Uterus (tissue), 4 donors: ENCODE measurements at places on chromosomes 6 and 20. TPM values are rescaled to one million over a fixed set of nuclear protein-coding genes. Genes with fewer than 3 reads are reported as not detected.

The MACROD2 gene
- total RNA-seq: 9.7 TPM

The MYO6 gene
- 19.5 TPM for total RNA-seq

The ADAM33 gene
- 171 TPM for total RNA-seq

DNA sequence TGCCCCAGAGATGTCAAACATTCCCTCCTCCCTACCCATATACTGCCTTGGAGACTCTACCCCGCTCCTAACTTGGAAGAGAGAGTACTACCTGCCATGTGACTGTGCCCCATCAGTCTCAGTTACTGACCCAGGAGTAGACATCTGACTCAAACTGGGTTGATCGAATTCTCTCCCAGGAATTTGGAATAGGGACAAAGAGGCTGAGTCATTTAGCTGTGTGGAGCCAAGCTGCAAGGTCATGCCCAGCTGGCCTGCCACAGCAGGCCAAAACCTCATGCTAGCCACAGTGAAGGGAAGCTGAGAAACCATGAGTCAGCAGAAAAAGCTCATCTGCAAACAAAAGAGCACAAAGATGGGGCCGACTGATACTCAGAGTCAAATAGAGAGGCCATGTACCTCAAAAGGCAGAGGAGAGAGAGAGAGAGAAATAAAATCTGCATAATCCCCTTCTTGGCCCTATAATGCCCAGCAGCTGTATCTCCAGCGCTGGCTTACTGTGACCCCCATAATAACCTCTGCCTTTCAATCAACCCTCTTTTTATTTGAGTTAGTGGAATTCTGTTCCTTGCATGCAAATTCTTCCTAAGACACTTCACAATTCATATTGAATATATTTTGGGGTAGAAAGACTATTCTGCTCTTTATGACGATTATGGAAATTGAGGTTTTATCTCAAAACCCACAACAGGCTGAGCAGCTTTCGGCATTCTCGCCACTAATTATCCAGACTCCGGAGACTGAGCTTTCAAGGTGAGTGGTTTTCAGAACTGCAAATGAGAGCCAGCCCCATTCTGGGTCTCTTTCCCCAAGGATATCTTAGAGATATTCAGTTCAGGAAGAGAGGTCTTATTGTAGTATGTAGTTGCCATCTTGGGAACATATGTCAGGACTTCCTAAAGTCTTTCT is 21.4 kb upstream of the AKIRIN2 start:
- H3K27me3 ChIP-seq: no peaks in the 10 kb centered on the region
- H3K4me3 ChIP-seq: no peak overlapping the region
- no peaks in the 10 kb centered on the region for H3K4me1 ChIP-seq
- H3K27ac ChIP-seq: no peak overlapping the region

DNA sequence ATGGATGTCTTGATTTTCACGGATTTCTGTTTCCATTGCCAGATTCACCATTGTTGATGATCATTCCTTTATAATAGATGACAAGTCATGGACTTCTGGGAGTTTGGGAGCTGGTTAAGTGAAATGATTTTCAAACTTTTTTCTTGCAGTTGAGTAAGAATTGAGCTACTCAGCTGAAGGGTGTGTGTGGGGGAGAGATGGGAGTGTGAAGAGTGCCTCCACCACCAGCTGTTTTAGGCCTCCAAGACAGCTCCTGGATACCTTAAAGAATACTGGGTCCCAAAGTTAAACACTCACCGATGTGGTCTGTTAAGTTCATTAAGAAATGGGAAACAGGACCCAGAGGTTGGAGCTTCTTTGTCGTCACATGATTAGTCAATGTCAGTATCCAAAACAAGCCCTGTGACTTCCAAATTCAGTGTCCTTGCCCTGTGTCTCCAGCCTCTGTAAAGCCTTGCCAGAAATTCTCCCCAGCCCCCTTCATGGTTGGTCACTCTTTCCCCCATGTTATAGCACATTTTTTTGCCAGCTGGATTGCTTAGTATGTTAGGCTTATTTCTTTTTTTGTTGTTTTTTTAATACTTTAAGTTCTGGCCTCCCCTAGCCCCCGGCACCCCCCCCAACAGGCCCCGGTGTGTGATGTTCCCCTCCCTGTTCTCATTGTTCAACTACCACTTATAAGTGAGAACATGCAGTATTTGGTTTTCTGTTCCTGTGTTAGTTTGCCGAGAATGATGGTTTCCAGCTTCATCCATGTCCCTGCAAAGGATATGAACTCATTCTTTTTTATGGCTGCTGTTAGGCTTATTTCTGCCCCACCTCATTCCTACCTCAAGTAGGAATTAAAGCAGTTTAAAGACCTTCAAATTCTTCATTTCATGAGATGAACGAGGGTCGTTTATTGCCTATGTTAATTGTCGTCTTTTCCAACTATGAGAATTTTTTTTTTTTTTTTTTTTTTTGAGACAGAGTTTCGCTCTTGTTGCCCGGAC is 26.9 kb downstream of the BICRAL start:
- H3K27me3 ChIP-seq: no peaks in the 10 kb centered on the region
- H3K36me3 ChIP-seq: no peaks in the 10 kb centered on the region
- peak overlapping the region; percentile 80 for H3K27ac ChIP-seq
- no peak overlapping the region for H3K4me3 ChIP-seq
- no peaks in the 10 kb centered on the region for H3K4me1 ChIP-seq
- peak; percentile 63 for DNase-seq

- no peaks in the 10 kb centered on the region for H3K4me1 ChIP-seq
- no peaks in the 10 kb centered on the region for H3K36me3 ChIP-seq
- DNase-seq: no peak
- H3K4me3 ChIP-seq: no peak overlapping the region
Measured at GRCh38 chr6:149876241-149876933, 12.2 kb upstream of the LRP11 start.

GRCh38 chr6:57104336-57104735 is 14.3 kb downstream of the ZNF451 start:
- H3K27me3 ChIP-seq: no peaks in the 10 kb centered on the region
- no peak for DNase-seq
- H3K4me3 ChIP-seq: no peak overlapping the region
- H3K36me3 ChIP-seq: no peaks in the 10 kb centered on the region

DNA sequence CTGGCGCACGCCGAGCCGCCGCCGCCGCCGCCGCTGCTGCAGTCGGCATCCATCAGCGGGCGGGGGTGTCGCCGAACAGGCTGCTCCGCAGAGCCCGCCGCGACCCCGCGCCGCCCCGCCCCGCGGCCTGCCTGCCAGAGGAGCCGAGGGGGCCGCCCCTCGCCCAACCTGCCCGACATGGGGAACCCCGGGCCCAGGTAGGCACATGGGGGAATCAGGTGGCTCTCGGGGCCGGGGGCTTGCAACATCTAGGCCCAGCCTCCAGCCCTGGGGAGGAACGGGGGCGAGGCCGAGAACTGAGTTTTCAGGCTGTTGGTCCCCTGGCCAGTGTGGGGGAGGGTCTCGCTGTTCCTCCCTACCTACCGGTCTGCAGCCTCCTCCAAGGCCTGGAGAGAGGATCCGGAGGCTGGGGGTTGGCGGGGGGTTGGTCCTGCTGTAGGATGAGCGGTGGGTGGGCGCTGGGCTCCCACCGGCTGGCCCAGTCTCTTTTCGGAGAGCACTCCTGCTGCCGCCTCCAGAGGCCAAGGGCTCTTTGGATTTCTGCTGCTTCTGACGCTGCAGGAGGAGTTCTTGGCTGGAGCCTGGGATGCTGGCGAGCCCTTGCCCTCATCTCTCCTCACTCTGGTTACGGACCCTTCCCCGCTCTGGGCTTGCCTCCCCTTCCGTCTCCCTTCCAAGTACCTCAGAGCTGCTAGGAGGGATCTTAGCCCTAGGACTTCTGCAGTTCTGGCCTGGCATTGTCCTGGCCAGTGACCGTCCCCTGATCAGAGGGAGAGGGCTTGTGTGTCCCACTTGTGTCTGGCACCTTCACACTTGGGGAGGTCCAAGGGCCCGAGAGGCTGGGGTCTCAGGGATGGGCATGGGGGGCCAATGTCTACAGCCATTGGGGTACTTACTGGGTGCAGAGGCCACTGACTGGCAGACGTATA is at the start of gene EPB41L1:
TSS of gene EPB41L1 (plus strand) at position 41 of the 929 bp plus-strand sequence. CDS start 19,038 bp downstream, outside the sequence.
- H3K27ac ChIP-seq: peak within 1 kb of the TSS; percentile 84
- H3K36me3 ChIP-seq: no peaks in the 10 kb centered on the region
- H3K4me1 ChIP-seq: no peaks in the 10 kb centered on the region
- no peaks in the 10 kb centered on the region for H3K27me3 ChIP-seq
- DNase-seq: no peak
- peak within 1 kb of the TSS; percentile 59 for H3K4me3 ChIP-seq

DNA sequence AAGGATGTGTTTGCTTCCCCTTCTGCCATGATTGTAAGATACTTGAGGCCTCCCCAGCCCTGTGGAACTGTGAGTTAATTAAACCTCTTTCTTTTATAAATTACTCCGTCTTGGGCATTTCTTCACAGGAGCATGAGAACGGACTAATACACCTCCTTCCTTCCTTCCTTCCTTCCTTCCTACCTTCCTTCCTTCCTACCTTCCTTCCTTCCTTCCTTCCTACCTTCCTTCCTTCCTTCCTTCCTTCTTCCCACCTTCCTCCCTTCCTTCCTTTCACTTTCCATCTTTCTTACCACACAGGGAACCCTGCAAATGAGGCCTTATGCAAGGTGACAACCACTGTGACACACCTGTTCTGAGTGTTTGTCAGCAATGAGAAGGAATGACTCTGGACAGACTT is 141.3 kb upstream of the EXOC2 start:
- H3K4me1 ChIP-seq: no peaks in the 10 kb centered on the region
- no peak for DNase-seq
- H3K27me3 ChIP-seq: no peaks in the 10 kb centered on the region
- H3K27ac ChIP-seq: no peak overlapping the region
- no peak overlapping the region for H3K4me3 ChIP-seq

- no peaks in the 10 kb centered on the region for H3K27me3 ChIP-seq
- H3K4me3 ChIP-seq: no peak overlapping the region
- no peak for DNase-seq
- no peak overlapping the region for H3K27ac ChIP-seq
- no peaks in the 10 kb centered on the region for H3K36me3 ChIP-seq
- H3K4me1 ChIP-seq: no peaks in the 10 kb centered on the region
Measured at GRCh38 chr6:167736486-167737204, 90.1 kb upstream of the AFDN start.

- no peaks in the 10 kb centered on the region for H3K27me3 ChIP-seq
- no peaks in the 10 kb centered on the region for H3K36me3 ChIP-seq
- H3K4me1 ChIP-seq: no peaks in the 10 kb centered on the region
- DNase-seq: no peak
Measured at GRCh38 chr6:50925981-50926380, 107.3 kb downstream of the TFAP2B start.
